ENCODE measurements at places on chromosomes 7 and 10.

- no peak for DNase-seq
These were observed 136.3 kb upstream of the GNAI1 start for GRCh38 chr7:79998363-79998762.

GRCh38 chr10:84811113-84811512 lies 482.7 kb downstream of the CCSER2 start:
- DNase-seq = no peak

GRCh38 chr10:97428572-97428981 lies 2.6 kb downstream of the PGAM1 start:
- DNase-seq = no peak

GRCh38 chr10:56496186-56496486 lies 135.1 kb upstream of the ZWINT start:
- no peak for DNase-seq

DNA sequence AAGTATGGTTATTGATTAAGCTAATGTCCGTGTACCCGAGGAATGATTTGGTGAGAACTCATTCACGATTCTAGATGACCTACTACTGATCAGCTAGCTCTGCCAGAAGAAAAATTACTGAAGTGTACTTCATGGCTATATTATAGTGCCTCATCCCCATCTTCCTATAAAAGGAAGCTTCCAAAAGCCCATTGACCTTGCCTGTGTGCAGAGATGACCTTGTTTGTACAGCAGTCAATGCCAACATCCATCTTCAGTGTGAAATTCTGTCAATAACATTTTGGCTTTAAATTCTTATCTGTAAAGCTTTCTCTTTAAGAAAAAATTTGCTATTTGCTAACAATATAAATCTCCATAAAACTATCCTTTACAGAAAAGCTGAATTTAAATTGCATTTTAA lies 315.7 kb downstream of the THSD7A start:
- DNase-seq = no peak
